Left ventricle myocardium inferior (tissue), 1 donor: ENCODE measurements at places on chromosomes 2 and 18. TPM values are rescaled to one million over a fixed set of nuclear protein-coding genes. Genes with fewer than 3 reads are reported as not detected.

AP1S3 gene
- 0.47 TPM for total RNA-seq

PLEK gene
- 4.8 TPM for total RNA-seq

PPP1R1C gene
- 33.1 TPM for total RNA-seq

CNTNAP5 gene
- not detected for total RNA-seq

COL5A2 gene
- 9.3 TPM for total RNA-seq
